ENCODE measurements at places on chromosomes 12 and 14. TPM values are rescaled to one million over a fixed set of nuclear protein-coding genes. Genes with fewer than 3 reads are reported as not detected.

ACRBP gene
- polyA plus RNA-seq: 5.2 TPM

KLRB1 gene
- polyA plus RNA-seq: not detected

SPX gene
- 0.38 TPM for polyA plus RNA-seq

ESRRB gene
- 0.29 TPM for polyA plus RNA-seq

CCNK gene
- polyA plus RNA-seq: 10.7 TPM
